ENCODE measurements at places on chromosomes 6 and 20.
A peak's percentile ranks its signal among the peaks of the same experiment; 100 is the strongest.

GRCh38 chr20:43220612-43221011 is 30.9 kb upstream of the PTPRT start:
- no peak for DNase-seq
- no peak overlapping the region for H3K4me3 ChIP-seq
- H3K36me3 ChIP-seq: no peaks in the 10 kb centered on the region

DNA sequence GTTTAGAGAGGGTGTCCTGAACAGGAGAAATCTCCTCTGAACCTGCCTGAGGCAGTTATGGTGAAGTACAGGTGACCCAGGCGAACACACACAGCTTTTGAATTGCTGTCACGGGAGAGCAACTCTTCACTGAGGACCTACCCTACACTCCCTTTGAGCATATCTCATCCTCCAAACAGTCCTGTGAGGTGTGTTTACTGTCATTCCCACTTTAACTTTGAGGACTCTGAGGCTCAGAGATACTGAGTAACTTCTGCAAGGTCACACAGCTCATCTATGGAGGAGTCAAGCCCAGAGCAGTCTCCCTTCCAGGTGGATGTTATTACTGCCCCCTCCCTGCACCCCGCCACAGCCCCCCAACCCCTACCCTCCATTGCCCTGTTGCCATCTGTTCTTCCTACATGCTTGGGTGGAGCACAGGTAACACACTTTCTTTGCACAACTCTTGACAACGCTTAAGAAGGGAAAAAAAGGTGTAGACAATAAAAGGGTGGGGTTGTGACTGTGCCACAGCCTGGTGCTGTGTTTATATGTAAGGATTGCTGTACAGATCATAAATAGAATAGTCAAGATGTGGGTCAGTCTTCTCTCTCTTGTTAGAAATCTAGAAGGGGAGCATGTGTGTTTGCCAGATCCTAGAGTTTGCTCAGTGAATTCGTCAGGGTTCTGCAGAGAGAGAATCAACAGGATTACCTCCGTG is 4.3 kb upstream of the TRAF3IP2 start:
- no peak for DNase-seq
- H3K36me3 ChIP-seq: no peaks in the 10 kb centered on the region
- H3K4me1 ChIP-seq: peaks cover 10% of the 10 kb centered on the region
- no peaks in the 10 kb centered on the region for H3K27me3 ChIP-seq
- H3K4me3 ChIP-seq: no peak overlapping the region
- H3K27ac ChIP-seq: no peak overlapping the region

DNA sequence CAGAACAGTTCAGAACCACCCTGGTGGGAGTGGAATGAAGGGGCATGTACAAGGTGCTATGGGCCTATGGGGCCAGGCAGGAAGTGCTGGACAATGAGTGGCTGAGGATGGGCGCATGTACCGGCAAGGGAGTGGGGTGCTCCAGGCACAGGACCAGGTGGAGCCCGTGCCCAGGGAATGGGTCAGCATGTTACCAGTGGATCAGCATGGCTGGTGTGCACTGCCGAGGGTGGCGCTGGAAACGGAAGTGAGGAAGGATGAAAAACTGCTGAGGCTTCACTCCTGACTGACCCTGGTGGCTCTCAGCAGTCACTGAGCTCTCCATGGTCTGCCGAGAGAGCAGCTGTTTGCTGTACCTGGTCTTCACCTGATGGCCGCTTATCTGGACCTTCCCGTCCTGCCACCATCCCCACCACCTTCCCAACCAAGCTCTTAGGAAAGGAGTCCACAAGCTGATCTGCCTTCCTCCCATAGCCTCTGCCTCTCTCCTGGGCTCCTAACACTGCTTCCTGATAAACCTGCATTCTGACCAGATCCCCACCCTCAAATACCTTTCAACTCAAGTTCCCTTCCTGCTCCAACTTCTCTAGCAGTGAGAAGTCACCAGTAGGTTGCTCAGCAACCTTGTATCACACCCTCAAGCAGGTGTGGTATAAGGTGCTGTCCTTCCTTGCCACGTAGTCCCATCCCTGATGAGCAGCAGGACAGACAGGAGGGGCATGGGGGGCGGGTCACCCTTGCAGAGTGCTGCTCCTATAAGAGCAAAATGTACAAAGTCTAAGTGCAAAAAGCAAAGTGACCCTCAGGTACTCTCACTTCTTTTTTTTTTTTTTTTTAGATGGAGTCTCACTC is 7.1 kb downstream of the UQCC2 start:
- peaks cover 14% of the 10 kb centered on the region for H3K4me1 ChIP-seq
- DNase-seq: peak; percentile 74
- no peaks in the 10 kb centered on the region for H3K27me3 ChIP-seq
- no peak overlapping the region for H3K27ac ChIP-seq

- H3K27me3 ChIP-seq: peaks cover 8% of the 10 kb centered on the region
- H3K36me3 ChIP-seq: no peaks in the 10 kb centered on the region
- H3K4me3 ChIP-seq: no peak overlapping the region
Observed at GRCh38 chr6:72616406-72617015, 5.4 kb upstream of the KCNQ5 start.

GRCh38 chr6:132114201-132114825 is 163.1 kb upstream of the CCN2 start:
- H3K4me1 ChIP-seq: no peaks in the 10 kb centered on the region
- H3K4me3 ChIP-seq: no peak overlapping the region
- H3K27me3 ChIP-seq: no peaks in the 10 kb centered on the region
- no peaks in the 10 kb centered on the region for H3K36me3 ChIP-seq
- no peak overlapping the region for H3K27ac ChIP-seq

DNA sequence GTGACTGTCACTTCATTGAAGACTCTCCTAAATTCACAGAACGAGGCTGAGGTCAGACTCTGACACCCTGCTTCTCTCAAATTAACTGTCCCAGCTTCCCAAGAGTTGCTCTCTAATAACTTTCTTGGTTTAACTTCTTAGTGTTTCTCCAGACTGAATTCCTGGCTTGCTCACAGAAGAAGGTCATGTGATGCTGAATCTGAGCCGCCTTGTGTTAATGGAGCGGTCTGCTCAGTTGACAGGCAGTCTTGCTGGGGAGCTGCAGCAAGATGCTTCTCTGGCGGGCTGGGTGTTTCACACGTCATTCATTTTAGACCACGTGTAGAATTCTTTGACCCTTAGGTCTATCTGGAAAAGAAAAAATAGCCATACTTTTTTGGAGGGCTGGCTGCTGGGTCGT is 107.3 kb downstream of the FOXO3 start:
- no peak overlapping the region for H3K27ac ChIP-seq
- no peaks in the 10 kb centered on the region for H3K27me3 ChIP-seq
- peaks cover 15% of the 10 kb centered on the region for H3K4me1 ChIP-seq
- H3K4me3 ChIP-seq: no peak overlapping the region
- H3K36me3 ChIP-seq: peaks cover 6% of the 10 kb centered on the region

DNA sequence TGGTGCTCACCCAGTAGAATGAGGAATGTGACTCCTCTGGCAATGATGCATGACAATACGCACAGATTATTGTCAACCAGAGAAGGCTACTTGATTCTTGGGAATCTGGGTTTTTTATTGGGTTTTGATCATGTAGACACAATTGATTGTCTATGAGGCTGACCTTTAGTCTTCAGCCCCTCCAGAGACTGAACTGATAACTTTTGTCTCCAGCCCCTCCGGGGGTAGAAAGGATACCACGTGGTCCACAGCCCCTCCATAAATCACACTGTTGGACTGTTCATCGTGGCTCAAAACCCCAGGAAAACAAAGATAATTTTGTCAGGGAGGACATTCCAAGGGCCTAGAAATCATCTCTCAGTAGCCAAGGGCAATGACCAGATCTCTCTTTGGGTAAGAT is 57.5 kb upstream of the ADGRF5 start:
- H3K27ac ChIP-seq: no peak overlapping the region
- no peak overlapping the region for H3K4me3 ChIP-seq
- no peaks in the 10 kb centered on the region for H3K27me3 ChIP-seq
- H3K36me3 ChIP-seq: no peaks in the 10 kb centered on the region

DNA sequence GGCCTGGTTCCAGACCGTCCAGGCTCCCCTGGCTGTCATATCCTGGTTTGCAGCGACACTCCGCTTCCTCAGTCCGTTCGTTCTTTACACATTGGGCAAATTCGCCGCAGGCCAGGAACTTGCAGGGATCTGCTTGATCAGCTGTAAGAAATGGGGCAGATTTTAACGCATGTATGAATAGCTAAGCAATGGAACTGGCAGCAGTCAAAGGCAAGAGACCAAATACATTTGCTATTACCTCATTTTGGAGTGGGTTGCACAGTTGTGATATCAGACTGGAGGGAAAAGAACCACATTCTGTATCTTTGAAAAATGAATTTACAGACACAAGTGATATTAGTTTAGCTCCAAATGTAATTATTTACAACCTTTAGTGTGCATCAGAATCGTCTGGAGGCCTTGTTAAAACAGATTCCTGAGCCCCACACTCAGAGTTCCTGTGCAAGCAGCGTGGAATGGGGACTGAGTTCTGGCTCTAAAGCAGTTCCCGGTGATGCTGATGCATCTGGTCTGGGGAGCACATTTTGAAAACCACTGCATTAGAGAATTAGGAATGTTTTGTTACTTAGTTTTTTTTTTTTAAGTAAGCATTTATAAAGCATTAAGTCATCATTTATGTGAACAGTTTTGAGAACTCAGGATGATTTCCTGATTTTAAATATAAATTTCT is 141.3 kb downstream of the IMPG1 start:
- no peak overlapping the region for H3K4me3 ChIP-seq
- H3K27me3 ChIP-seq: peaks cover 9% of the 10 kb centered on the region
- H3K27ac ChIP-seq: no peak overlapping the region
- H3K4me1 ChIP-seq: peaks cover 10% of the 10 kb centered on the region
